ENCODE measurements at places on chromosomes 5 and 9. TPM values are rescaled to one million over a fixed set of nuclear protein-coding genes. Genes with fewer than 3 reads are reported as not detected.

DNA sequence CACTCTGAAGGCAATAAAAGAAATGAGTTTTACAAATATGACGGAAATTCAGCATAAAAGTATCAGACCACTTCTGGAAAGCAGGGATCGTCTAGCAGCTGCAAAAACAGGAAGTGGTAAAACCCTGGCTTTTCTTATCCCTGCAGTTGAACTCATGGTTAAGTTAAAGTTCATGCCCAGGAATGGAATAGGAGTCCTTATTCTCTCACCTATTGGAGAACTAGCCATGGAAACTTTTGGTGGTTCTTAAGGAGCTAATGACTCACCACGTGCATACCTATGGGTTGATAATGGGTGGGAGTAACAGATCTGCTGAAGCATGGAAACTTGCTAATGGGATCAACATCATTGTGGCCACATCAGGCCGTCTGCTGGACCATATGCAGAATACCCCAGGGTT is 93.5 kb upstream of the RGMB start:
- no peak overlapping the region for H3K4me3 ChIP-seq
- H3K36me3 ChIP-seq: no peaks in the 10 kb centered on the region
- no peaks in the 10 kb centered on the region for H3K27me3 ChIP-seq

The NFIB gene
- total RNA-seq: 36.3 TPM

GRCh38 chr5:129945028-129945427 is 40.8 kb downstream of the CHSY3 start:
- H3K27me3 ChIP-seq: no peaks in the 10 kb centered on the region
- no peak overlapping the region for H3K27ac ChIP-seq
- no peaks in the 10 kb centered on the region for H3K36me3 ChIP-seq
- no peaks in the 10 kb centered on the region for H3K4me1 ChIP-seq
- no peak overlapping the region for H3K4me3 ChIP-seq

GRCh38 chr5:107948377-107948776 is 277.6 kb upstream of the EFNA5 start:
- no peak overlapping the region for H3K27ac ChIP-seq
- H3K4me3 ChIP-seq: no peak overlapping the region
- no peak for DNase-seq
- no peaks in the 10 kb centered on the region for H3K27me3 ChIP-seq

- peak; percentile 32 for DNase-seq
- H3K4me3 ChIP-seq: no peak overlapping the region
- H3K27ac ChIP-seq: no peak overlapping the region
- H3K4me1 ChIP-seq: peaks cover 4% of the 10 kb centered on the region
- H3K27me3 ChIP-seq: peaks cover 16% of the 10 kb centered on the region
Observed at GRCh38 chr9:35611230-35611797, 6.3 kb downstream of the TESK1 start.

DNA sequence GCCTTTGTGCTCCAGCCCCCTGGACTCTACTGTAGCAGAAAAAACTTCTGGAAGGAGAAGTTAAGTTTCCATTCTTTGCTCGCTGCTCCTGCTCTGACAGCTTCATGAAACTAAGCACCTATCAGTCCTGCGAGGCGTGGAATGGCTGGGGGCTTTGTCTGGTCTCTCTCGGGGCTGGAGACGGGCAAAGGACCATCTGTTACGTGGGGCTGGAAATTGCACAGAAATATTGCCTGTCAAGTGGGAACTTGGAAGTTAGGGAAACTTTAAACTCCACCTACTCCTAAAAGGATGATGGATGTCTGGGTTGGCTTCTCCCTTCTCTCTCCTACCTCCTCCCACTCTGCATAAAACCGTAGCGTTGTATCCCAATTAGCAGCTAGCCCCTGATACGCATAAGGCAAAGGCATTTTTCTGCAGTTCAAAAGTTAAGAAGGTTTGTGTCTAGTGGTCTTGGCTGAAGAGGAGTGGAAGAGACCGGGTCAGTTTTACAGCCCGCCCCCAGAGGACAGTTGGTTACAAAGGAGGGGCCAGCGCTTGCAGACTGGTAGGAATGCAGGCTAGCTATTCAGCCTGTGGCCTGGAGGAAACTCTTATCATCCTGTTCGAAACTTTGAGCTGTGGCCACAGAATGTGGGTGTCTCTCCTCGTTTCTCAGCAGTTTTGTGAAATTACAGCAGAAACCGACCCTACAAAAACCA is 1.3 kb downstream of the FBXL7 start:
- H3K4me1 ChIP-seq: peaks cover 2% of the 10 kb centered on the region
- no peaks in the 10 kb centered on the region for H3K36me3 ChIP-seq
- peak; percentile 78 for DNase-seq
- peak overlapping the region; percentile 80 for H3K27ac ChIP-seq

The TXNDC8 gene
- total RNA-seq: not detected

DNA sequence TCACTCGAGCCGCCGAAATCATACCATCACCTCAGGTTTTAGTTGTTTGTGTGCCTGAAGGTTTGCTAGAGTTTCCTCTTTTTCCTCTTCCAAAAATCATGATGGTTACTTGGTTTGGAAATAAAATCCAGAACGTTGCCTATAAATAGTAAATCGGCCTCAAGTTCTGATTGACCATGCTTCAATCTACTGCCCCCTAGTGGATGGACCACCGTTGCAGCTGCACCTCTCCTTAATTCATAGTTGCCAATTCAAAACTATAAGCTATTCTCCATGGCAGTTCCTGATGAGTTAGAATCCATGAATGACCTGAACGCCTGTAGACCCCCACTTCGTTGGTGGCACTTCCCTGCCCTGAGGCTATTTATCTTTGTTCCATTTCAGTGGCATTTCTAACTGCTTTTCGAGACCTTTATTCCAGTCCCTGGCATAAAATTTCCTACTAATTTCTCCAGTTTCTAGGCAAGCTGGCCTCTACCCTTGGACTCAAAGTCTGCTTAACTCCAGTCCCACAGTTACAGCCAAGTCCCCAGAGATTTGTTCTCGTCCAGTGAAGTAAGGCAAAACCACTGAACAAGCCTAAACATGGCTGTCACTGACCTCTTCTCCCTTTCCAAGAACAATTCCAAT is 422.6 kb downstream of the EFNA5 start:
- H3K27me3 ChIP-seq: no peaks in the 10 kb centered on the region
- H3K4me1 ChIP-seq: no peaks in the 10 kb centered on the region
- peak; percentile 25 for DNase-seq
- no peak overlapping the region for H3K4me3 ChIP-seq

- no peaks in the 10 kb centered on the region for H3K36me3 ChIP-seq
- no peak for DNase-seq
- peaks cover 8% of the 10 kb centered on the region for H3K4me1 ChIP-seq
- no peaks in the 10 kb centered on the region for H3K27me3 ChIP-seq
- no peak overlapping the region for H3K4me3 ChIP-seq
- no peak overlapping the region for H3K27ac ChIP-seq
Observed at GRCh38 chr9:109953813-109954497, 174.0 kb downstream of the PALM2AKAP2 start.

DNA sequence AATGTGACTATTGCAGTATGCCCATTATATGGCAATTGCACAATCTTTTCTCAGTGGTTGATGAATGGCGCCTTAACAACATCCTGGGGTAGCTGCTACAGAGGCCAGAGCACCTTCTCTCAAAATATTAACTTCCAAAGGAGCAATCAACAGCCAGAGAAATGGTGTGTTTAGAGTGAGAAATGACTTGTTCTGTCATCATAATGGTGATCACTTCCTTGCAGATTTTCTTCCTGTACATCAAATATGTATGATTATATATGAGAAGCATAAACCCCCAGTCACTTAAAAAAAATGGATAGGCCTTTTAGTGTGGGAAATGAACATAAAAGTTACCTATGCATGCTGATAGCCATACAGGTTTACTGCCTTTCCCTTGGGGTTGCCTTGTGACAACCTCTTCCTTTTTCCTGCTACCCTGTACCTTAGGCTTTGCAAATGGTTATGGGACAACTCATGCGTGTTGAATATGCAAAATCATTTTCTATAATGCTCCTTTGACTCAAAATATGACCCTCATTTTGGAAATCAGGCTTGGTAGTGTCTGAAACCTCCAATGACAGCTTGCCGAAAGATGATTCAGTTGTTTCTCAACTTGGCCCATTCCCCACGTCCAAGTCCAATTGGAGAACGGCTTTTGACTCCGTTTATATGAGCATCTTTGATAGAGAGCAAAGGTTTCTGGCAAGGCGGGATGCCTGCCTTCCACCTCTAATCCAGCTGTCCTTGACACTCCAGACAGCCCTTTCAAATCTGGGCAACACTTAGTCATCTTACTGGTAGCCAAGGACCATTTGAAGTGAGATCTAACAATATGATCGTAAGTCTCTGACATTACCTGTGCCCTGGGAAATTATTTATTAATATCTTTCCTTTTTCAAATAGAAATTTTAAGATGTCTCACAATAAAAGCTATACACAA is 69.3 kb downstream of the SLC1A1 start:
- H3K4me3 ChIP-seq: no peak overlapping the region
- H3K27ac ChIP-seq: no peak overlapping the region
- H3K27me3 ChIP-seq: no peaks in the 10 kb centered on the region
- H3K36me3 ChIP-seq: no peaks in the 10 kb centered on the region
- no peak for DNase-seq

- H3K4me3 ChIP-seq: no peak overlapping the region
- H3K36me3 ChIP-seq: no peaks in the 10 kb centered on the region
- peaks cover 8% of the 10 kb centered on the region for H3K4me1 ChIP-seq
- no peaks in the 10 kb centered on the region for H3K27me3 ChIP-seq
- no peak overlapping the region for H3K27ac ChIP-seq
Observed at GRCh38 chr9:132011896-132012295, 67.8 kb downstream of the MED27 start.

DNA sequence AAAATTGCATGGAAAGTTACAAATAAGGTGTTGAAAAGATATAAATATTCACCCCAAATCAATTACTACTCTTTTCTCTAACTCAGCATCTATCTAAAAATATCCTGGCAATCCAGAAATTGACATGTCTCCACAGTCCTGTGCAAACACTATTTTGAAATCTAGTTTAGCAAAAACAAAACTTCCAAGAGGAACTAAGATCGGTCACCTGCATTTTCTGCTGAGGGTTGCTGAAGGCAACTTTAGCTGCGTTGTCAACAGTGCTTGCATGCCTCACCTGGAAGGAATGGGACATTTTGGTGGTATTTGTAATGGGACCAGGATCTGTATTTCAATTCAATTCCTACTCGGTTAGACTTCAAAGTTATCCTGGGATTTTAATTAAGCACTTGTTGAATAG is 398.3 kb downstream of the NTRK2 start:
- no peaks in the 10 kb centered on the region for H3K27me3 ChIP-seq
- no peak overlapping the region for H3K4me3 ChIP-seq
- no peak for DNase-seq
- H3K36me3 ChIP-seq: no peaks in the 10 kb centered on the region
- H3K27ac ChIP-seq: no peak overlapping the region

GRCh38 chr5:158755986-158756385 is 343.7 kb downstream of the EBF1 start:
- H3K27ac ChIP-seq: peak overlapping the region; percentile 48
- peak; percentile 73 for DNase-seq
- H3K4me1 ChIP-seq: peaks cover 24% of the 10 kb centered on the region

DNA sequence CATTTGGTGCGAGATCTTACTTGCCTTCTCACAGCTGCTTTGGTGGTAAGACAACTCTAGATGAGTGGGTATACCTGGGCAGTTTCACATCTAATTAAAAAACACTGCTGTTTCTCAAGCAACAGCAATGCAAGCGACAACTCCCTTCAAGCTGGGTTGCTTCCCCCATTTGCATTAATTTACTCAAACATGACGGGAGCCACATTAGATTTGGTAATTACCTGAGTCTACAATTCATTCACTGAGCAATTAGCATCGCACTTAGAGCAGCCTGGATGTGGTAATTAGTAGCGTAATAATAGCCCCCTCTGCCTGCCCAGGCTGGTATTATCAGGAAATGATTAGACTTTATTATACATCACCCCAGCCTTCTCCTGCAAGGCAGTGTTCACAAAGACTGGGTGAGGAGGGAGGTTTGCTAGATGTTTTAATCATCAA is 73.4 kb downstream of the FBXO38 start:
- H3K27me3 ChIP-seq: no peaks in the 10 kb centered on the region
- H3K27ac ChIP-seq: no peak overlapping the region
- H3K36me3 ChIP-seq: no peaks in the 10 kb centered on the region
- no peaks in the 10 kb centered on the region for H3K4me1 ChIP-seq
- no peak for DNase-seq

DNA sequence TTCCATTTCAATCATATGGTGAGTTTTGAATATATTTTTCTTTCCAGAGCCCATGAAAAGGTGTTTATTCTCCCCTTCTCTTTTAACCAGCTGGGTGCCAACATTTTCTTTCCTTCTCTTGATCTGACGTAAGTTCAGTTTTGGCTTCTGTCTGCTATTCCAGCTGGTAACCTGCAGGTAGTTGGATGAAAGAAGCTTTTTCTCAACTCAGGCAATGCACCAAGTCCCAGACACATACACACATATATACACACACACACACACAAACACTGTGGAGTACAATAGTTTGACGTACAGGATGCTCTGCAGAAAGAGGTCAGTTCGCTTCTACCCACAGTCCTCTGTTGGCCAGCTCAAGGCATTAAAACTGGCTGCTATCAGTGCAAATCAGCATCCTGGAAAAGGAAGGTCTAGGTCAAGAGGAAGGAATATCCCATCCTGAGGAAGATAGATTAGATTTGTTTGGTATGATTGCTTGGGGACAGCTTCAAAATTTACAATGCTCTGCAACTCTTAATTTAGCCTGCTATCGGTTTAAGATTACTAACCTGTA is 214.3 kb upstream of the SEMA6A start:
- H3K4me1 ChIP-seq: no peaks in the 10 kb centered on the region
- no peak overlapping the region for H3K4me3 ChIP-seq
- no peaks in the 10 kb centered on the region for H3K27me3 ChIP-seq
- DNase-seq: no peak
- H3K36me3 ChIP-seq: no peaks in the 10 kb centered on the region

DNA sequence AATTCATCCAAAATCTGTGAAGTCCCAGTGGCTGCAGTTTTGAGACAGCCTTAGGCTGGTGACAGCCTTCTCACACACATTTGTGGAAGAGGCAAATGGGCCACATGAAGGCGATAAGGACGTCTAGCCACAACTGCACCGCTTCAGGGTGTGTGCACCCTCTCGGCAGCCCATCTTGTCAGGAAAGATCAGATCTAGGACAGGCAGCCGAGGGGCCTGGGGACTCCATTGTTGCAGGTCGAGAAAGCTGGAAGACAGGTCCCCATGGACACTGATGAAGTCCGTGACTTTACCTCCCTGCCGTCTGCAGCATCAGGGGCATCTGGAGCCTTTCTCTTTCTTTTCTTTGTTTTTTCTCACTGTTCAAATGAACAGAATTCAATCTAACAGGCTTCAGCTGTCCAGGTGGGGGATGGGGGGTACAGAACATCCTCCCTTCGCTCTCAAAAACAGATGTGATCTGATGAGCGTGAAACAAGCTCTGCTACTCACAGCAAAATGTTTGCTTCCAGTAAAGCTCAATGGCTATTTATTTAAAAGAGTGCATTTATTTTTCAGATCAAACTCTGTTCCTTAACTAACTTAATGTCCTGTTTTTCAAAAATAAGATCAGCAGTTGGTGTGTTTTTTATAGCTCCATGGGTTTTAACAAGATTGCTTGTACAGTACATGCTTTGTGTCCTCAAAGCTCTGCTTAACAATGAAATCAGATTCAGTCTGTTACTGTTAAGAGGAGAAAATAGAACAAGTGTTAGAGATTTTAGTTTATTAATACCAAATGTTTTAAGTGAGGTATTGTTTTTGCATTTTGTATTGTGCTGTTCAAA is 111.8 kb upstream of the OTULINL start:
- H3K4me3 ChIP-seq: no peak overlapping the region
- no peaks in the 10 kb centered on the region for H3K27me3 ChIP-seq
- no peak for DNase-seq

Data from fibroblast of lung (primary cell).